ENCODE measurements at places on chromosomes 3 and 15.

DNA sequence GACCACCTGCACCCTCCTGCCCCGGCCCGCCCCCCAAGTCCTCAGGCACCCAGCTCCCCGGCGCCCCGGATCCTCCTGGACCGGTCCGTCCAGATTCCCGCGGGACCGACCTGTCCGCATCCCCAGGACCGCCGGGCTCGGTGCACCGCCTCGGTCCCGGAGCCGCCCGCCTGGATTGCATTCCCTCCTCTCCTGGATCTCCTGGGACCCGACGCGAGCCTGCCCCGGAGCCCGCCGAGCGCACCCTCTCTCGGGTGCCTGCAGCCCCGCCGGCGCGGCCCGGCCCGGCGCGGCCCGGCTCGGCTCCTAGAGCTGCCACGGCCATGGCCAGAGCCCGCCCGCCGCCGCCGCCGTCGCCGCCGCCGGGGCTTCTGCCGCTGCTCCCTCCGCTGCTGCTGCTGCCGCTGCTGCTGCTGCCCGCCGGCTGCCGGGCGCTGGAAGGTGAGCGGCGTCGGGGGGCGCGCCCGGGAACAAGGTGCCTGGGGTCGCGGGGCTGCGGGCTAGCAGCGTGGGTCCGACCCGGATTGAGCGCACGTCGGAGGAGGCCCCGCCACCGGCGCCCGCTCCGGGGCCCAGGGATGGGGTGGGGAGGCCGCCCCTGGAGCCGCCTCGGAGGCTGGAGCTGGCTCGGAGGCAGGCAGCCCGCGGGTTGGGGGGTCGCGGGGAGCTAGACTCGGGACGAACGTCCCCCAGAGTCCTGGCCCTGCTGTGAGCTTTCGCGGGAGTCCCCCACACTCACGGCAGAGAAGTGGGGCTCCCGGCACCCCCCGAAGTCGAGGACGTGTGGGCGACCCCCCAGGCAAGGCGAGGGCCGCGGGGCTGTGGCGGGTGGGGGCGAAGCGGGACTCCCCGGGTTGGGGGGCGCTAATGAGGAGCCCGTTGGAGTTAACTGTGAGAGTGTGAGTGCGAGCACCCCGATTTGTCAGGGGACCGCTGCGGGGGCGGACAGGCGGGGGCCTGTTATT is 610 bp downstream of the EPHB3 start:
- DNase-seq = no peak

DNA sequence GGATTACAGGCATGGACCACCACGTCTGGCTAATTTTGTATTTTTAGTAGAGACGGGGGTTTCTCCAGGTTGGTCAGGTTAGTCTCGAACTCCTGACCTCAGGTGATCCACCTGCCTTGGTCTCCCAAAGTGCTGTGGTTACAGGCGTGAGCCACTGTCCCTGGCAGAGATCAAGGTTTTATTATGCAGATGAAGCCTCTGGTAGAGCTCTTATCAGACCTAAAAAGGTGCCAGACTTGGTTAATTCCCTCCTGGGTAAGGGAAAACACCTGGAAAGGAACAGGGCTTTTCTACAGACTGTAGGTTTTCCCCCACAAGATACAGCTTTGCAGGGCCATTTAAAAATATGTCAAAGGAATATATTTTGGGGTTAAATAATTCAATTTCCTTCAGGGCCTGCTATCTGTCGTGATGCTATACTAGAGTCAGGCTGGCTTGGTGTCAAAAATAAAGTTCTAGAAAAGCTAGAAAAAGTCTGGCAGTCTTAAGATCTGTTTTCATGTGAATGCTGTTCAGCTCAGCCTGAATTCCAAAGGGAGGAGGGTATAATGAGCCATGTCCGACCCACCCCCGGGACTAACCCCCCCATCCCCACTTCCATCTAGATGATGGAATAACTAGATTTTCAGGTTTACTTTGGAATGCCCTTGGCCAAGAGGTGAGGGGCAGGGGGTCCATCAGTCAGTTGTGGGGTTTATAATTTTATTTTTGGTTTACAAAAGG is 1.9 kb upstream of the BLOC1S6 start:
- DNase-seq = no peak

- DNase-seq = peak; percentile 99
Measured at GRCh38 chr15:39079296-39079847, 501.5 kb upstream of the THBS1 start.

DNA sequence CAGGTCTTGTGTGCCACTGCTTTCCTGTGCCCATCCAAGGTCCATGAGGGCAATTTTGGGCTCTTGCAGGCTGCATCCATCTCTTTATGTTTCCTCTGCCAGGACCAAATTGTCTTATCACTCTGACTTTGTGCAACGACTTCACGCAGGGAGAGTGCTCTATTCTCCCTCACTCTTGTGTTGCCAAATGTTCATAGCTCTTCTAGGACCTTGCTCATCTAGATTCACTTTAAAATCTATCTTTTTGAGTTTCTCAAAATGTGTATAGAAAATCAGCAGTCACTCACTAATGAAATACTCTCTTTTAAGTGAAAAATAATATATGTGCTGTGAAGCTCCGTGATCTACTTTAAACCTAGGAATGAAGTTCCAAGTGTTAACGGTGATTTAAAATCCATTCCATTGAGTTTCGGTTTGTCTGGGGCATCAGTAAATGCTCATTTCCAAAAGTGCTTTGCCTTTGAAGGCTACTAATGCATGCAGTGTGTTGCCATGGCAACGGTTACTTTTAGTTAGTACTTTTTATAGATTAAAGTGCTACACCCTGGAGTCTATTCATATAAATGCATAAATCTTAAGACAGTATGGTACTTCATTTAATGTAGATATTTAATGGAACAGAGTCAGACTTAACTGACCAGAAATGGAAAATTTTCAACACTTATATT is 46.6 kb upstream of the GOLGA8J start:
- DNase-seq = no peak

DNA sequence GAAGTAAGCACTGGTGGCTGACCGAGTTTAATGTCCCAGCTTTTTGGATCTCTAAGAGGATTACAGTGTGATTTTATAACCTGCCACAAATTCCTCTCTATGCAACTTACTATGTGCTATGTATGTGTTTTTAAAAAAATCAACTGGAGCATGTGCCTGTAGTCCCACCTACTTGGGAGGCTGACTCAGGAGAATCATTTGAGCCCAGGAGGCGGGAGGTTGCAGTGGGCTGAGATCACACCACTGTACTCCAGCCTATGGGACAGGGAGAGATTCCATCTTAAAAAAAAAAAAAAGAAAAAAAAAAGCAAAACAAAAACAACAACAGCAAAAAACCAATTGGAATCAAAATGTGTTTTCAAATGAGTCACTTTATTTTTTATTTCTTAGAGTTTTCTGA is 29.6 kb downstream of the DUT start:
- peak; percentile 45 for DNase-seq

Data from fibroblast of skin of abdomen (primary cell).